Mucosa of gallbladder (tissue), 1 donor: ENCODE measurements at places on chromosomes 5 and 9.

DNA sequence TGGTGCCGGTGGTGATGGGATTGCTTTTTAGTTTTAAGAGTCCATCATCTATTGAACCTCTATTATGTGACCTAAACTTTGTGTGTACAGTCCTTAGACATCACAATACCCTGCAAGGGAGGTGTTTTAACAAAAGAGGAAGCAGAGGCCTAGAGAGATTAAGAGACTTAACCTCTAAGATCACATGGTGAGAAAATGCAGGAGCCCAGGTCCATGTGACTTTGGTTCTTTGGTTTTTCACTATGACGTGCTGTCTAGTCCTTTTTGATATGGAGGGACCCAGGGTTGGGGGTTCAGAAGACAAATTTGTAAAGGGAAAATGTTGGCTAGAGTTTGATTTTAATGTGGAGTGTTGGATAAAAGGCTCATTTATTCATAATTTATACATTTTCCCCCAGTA, 34.1 kb upstream of the TRMT10B start:
- DNase-seq, result no peak

DNA sequence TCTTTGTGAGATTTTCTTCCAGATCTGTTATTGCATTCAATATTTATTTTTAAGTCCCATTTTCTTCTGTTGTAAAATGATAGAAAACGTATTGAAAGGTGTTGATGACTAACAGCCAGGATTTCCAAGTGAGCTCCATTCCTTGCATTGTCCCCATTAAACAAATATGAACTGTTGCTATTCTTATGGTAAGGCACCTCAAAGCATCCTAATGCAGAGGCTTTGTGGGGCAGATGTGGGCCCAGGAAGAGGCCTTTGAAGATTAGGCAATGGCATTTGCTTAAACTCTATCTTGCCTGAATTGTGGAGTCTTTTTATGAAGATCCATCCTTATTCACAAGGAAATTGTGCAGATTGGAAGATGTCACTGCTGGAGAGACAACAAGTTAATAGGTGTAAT, 38.9 kb downstream of the NTRK2 start:
- DNase-seq, result no peak

- DNase-seq, result no peak
These were observed 70.1 kb downstream of the WNK2 start for GRCh38 chr9:93254061-93254481.

GRCh38 chr5:103111468-103111867, 8.5 kb downstream of the GIN1 start:
- DNase-seq, result no peak

DNA sequence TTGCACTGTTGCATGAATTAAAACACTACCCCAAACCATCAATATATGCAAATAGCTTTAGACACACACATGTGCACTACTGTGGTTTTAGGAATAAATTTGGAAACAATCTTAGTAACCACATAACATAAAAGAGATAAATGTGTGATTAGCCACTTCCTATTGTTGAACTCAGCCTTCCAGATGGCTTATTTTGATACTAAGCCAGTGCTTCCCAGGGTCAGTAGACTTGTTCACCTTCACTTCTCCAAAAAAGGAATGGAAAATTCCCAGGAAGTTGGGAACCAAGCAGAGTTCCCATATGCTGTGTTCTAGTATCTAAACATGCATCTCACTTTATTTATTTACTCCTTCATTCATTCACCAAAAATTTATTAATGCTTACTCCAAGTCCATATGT, 47.8 kb downstream of the SVEP1 start:
- no peak for DNase-seq

DNA sequence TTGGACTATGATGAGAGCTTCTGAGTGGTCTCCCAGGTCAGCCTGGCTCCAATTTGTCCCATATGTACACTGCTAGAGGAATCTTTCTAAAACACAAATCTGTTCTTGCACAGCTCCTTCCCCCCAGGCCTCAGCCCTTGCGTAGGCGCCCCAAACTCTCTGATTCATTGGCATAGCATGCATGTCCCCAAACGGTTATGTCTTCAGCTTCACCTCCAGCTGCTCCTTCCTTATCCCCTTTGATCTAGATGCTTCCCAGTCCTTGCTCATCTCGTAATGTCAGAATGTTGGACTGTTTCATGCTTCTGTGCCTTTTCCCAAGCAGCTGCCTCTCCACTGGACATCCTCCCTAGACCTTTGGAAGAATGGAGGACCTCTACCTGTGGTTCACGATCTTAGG, 60.1 kb upstream of the BASP1 start:
- no peak for DNase-seq
